ENCODE measurements at places on chromosomes 1 and 21.

- no peak for DNase-seq
Observed at GRCh38 chr1:6275826-6276782, 15.2 kb upstream of the GPR153 start.

DNA sequence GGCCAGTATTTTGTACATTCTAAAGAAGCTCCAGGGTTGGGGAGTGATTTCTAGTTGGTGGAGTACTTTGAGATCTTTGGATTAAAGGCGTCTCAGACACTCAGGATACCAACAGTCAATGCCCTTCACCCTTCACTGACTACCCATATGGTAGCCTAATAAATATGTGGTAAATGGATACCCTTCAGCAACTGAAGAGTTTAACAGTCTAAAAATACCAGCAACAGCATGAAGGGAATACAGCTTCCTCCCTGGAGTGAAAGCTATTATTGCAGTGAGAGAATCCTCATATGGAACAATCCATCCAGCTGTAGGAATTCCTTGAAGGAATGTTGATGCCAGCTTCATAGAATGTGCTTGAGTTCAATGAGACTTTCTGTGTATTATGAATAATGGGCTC, 26.8 kb downstream of the DNAJC11 start:
- DNase-seq: no peak

DNA sequence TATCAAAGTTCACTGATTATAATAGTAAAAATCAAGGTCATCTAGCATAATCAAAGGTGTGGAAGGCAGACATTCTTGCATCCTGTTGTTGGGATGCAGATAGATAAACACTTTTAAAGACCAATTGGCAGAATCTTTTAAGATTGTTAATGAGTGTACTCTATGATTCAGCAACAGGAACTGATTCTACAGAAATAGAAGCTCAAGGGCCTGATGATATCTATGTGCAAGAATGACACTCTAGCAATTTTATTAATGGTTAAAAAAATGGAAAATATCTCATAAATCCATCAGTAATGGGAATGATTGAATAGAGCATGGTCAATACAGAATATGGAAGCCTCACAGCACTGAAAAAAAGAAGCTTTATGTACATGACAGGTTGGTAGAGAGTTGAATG, 2.2 kb upstream of the ATP1A4 start:
- no peak for DNase-seq

- no peak for DNase-seq
Observed at GRCh38 chr1:67747671-67748546, 62.9 kb downstream of the GADD45A start.

DNA sequence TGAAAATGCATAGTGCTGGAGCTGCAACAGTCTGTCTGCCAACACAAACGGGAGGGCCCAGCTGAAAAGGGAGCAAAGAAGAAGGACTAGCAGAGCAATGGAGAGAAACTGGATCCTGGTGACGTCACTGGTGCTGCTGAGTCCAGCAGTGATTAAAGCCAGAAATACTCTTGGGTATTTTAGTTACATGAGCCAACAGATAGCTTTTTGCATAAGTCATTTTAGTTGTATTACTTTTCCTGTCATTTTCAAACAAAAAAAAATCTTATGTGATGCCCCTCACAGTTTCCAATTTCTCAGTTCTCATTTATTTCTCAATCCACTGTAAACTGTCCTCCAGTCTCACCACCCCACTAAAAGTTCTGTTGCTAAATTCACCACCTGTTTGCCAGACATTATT, 38.7 kb upstream of the NEK7 start:
- DNase-seq: no peak

- no peak for DNase-seq
Observed at GRCh38 chr1:192045131-192045530, 113.1 kb upstream of the RGS18 start.

- DNase-seq: no peak
Observed at GRCh38 chr1:89743788-89744187, 77.0 kb upstream of the LRRC8D start.

DNA sequence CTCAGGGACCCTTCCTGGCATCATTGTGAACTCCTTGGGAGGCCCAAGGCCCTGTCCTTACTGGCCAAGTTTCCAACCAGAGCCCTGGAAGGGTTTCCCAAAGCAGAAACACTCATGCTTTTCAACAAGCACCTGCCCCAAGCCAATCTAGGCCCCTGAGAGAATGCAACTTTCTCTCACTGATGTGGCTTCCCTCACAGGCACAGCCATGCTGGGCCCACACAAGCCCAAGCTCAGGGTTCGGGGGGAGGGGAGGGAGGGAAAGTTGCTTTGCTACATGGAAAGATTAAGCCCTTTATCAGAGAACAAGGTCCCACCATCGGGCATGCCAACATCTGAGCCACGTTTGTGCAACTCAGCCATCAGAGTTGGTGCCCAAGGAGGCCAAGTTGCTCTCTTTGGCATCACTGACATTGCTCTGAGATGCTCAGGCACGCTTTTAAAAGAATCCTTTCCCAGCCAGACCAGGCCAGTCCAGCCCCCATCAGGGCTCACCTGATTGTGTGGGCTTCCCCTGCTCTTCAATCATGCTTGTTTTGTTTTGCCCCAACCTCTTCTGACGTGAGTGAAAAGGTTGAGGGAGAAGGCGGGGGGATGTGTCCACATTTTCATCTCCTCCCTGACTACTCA, 43.5 kb downstream of the RIMS3 start:
- DNase-seq: no peak

DNA sequence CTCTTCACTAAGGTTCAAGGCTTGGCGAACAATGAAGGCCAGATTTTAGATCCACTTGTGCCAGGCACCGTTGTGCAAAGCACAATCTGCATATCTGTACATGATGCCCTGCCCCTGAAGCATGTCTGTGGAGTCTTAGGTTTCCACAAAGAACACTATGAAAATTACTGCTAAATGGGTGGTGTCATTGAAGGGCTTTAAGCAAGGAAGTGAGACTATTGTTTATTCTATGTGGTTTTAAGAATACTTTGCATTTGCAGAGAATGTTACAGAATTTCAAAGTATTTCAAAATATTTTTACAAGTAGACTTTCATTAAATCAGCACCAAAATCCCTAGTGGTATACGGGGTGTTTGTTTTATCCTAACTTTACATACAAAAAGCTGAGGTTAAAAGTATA, 8.8 kb downstream of the TSEN15 start:
- no peak for DNase-seq

- no peak for DNase-seq
Observed at GRCh38 chr1:108182959-108183700, 17.0 kb downstream of the SLC25A24 start.

GRCh38 chr1:203135636-203136305, 8.2 kb downstream of the ADORA1 start:
- no peak for DNase-seq

GRCh38 chr21:18715606-18716005, 312.0 kb upstream of the TMPRSS15 start:
- no peak for DNase-seq

- DNase-seq: no peak
Observed at GRCh38 chr1:173554541-173555250, 48.2 kb downstream of the SLC9C2 start.

GRCh38 chr1:32199717-32200072, 700 bp upstream of the CCDC28B start:
- no peak for DNase-seq

DNA sequence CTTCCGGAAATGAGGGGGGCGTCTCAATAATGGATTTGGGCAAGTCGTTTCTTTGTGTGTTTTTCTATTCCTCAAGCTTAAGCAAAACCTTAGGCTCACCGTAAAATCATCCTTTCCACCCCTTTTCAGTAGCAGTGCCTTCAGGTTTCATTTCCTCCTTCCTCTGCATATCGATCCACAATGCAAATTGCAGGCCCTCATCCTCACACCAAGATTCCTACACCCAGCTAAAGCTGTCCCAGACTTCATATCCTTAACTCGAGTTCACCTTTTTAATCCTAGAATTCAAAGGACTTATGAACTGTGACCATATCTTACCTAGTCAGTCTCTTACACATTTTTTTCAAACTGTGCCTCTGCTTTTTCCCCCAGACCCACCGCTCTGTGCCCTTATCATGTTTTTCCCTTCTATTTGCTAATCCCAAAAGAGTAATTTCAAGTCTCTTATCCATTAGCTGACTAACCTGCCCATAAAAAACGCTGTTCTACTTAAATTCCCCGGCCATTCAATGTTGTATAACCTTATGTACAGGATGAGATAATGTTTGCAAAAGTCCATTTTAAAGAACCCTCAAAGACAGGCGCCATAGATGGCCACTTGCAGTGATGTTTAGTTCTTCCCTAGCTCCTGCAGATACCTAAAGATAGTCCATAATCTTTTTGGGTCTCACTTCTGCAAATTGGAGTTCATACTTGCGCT, 1.5 kb downstream of the AKIRIN1 start:
- no peak for DNase-seq

GRCh38 chr21:15063814-15064575, 805 bp downstream of the NRIP1 start:
- DNase-seq: no peak

- DNase-seq: no peak
Observed at GRCh38 chr1:218671573-218671972, 326.4 kb downstream of the TGFB2 start.

DNA sequence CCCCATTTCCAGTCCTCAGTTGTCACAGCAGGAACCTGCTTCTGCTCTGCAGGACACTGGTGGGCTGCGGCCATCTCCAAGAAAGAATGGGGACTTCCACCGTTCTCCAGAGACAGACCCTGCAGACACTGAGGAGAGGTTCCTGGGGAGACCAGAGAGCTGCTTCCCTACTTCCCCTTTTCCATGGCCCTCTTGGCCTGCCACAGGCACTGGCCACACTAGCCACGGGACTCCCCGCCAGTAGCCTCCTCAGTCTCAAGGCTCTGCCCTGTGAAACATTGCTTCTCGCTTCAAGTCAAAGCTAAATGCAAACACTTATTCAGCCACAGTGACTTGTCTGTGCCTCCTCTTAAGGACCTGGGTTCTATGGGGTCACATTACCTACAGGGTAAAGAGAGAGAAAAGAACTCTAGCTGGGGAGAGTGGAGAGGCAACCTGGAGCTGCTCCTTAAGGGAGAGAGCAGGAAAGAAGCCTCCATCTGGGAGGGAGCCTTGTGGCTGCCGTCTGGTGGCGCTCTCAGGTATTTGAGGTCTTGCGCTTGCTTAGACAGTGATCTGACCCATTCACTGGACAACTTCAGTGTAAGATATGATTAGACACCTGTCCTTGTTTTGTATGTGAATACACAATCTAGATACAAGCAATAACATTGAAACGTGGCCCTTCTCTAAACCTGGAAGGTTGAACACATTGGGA, 5.4 kb upstream of the SLAMF8 start:
- no peak for DNase-seq

DNA sequence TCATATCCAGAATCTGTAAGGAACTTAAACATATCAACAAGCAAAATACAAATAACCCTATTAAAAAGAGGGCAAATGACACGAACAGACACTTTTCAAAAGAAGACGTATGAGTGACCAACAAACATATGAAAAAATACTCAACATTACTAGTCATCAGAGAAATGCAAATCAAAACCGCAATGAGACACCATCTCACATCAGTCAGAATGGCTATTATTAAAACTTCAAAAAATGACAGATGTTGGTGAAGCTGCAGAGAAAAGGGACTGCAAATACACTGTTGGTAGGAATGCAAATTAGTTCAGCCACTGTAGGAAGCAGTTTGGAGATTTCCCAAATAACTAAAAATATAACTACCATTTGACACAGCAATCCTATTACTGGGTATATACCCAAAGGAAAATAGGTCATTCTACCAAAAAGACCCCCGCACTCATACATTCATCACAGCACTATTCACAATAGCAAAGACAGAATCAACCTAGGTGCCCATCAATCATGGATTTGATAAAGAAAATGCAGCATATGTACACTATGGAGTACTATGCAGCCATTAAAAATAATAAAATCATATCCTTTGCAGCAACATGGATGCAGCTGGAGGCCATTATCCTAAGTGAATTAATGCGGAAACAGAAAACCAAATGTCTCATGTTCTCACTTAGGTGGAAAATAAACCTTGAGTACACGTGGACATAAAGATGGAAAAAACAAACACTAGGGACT, 230.1 kb upstream of the RAB4A start:
- no peak for DNase-seq

GRCh38 chr1:81836007-81836626, 35.4 kb downstream of the ADGRL2 start:
- no peak for DNase-seq

- DNase-seq: no peak
Observed at GRCh38 chr1:217134857-217135568, 411.8 kb upstream of the ESRRG start.

- DNase-seq: no peak
Observed at GRCh38 chr1:56627636-56628039, 17.5 kb upstream of the PRKAA2 start.

GRCh38 chr1:47403321-47403910, 12.7 kb upstream of the FOXE3 start:
- no peak for DNase-seq

- no peak for DNase-seq
Observed at GRCh38 chr1:236809148-236809547, 14.1 kb downstream of the MTR start.

DNA sequence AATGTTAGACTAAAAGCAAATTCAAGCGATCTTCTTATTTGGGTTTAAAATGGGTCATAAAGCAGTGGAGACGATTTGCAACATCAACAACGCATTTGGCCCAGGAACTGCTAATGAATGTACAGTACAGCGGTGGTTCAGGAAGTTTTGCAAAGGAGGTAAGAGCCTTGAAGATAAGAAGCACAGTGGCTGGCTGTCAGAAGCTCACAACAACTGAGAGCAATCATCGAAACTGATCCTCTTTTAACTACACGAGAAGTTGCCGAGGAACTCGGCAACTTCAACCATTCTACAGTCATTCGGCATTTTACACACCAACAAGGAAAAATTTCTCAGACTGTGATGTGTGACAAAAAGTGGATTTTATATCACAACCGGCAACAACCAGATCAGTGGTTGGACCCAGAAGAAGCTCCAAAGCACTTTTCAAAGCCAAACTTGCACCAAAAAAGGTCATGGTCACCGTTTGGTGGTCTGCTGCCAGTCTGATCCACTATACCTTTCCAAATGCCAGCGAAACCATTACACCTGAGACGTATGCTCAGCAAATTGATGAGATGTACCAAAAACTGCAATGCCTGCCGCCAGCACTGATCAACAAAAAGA, 47.9 kb downstream of the ASH1L start:
- DNase-seq: peak; percentile 11

- no peak for DNase-seq
Observed at GRCh38 chr1:204924013-204924759, 53.5 kb downstream of the NFASC start.

GRCh38 chr1:185608177-185608576, 126.0 kb upstream of the HMCN1 start:
- DNase-seq: no peak

DNA sequence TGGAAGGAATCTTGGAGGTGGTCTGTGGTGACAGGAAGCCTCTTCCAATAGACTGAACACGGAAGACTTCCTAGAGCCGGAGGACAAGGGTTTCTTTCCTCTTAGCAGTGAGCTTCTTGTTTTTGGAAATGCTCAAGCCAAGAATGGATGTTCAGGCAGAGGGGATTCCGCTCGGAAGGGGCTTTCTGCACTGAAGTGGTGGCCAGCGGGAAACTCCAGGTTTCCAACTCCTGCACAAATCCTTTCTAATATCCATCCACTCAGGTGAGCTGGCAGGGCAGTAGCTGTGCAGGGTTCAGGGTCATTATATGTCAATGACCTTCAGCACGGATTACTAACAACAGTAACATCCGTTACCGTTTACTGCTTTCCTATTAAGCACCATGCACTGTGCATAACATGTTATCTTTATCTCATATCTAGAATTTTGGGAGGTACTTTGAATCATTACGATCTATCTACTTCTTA, 573 bp upstream of the CPT2 start:
- no peak for DNase-seq

All from activated naive CD4-positive, alpha-beta T cell treated with Interleukin-2 at 50 U/mL for 16 hours (primary cell).